CD4-positive, alpha-beta T cell treated with Interleukin-2 at 100 ng/mL for 4 hours (primary cell): ENCODE measurements at places on chromosomes 5 and 9.

DNA sequence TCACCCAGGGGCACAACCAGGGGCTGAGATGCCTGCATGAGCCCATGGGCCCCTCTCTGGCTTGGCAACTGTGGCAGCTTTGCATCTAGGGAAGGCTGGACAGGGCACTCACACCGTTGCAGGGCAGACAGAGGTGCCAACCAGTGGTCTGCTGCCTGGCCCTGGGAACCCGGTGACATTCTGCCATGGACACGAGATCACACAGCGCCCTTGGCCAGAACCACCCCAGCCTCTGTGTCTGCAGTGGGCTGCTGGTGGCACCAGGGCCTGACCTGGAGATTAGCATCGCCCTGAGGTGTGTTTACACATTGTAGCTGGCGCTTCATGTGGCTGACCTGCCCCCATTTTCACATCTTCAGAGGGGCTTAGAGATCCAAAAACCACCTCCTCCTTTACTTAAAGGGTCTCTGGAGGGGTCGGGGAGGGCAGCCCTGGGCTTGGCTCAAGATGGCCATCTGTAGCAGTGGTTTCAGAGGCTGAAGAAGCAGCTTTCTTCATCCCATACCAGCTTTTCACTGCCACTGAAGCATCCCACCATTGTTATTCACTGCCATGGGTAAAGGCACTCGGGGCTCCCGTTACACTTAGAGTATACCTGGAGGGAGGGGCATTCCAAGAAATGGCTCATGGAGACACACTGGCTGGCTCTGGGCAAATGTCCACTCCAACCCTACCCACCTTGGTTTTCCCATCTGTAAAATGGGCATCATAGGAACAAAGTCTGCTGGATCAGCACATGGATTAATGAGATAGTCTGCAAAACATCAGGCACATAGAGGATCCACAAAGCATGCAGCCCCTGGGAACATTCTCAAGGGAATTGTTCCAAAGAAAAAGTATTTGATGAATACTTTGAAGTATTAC, 11.4 kb downstream of the DCANP1 start:
- no peak for DNase-seq

- DNase-seq = no peak
These were observed 27.1 kb downstream of the CEP72 start for GRCh38 chr5:639253-639530.

GRCh38 chr5:67310740-67311139, 114.1 kb upstream of the CD180 start:
- no peak for DNase-seq

DNA sequence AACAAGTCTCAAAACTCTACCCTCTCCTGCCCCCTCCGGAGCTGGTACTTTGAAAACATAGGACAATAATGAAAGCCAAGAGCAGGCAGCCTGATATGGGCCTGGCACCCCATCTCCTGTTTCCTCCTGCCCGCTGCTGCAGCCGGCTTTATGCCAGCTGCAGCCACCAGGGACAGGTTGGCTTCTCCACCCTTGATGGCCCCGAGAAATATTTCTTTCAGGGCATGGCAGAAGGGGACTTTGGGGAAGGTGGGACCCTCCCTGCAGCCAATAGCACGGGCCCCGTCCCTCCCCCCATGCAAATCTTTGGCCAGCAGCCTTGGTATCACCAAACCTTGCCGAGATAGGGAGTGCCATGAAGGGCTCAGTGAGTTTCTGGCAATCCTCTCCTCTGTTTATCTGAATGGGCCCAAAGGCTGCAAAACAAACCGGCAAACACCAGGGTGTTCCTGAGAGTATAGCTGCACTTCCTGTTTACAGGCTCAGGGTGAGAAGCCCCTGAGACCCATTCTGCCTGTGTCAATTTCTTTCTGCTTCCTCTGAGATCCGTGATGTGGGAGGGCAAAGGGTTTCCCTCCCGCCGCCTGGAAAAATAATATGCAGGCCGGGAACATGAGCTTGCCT, 73.4 kb upstream of the BOD1 start:
- DNase-seq = no peak

DNA sequence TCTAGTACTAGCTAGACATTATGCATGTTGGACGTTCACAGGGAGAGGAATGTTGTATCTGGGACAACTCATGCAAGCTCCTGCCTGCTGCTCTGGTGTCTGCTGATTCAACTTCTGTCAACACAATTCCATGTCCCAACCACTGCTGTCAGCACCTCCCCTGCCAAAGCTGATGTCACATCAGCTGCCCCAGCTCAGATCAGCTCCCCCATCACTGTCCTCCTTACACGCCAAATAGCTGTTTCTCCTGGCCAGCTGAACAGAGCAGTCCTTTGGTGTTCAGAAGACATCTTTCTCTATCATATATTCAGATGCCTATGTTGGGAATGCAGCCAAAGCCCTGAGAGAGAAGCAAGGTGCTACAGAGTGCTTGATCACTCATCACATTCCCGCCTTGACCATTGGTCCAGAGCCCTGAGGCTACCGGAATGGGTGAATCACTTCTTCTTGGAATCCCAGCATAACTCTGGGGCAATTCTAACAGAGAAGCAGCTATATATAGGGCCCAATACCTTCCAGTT, 223.3 kb downstream of the SEC61B start:
- no peak for DNase-seq

DNA sequence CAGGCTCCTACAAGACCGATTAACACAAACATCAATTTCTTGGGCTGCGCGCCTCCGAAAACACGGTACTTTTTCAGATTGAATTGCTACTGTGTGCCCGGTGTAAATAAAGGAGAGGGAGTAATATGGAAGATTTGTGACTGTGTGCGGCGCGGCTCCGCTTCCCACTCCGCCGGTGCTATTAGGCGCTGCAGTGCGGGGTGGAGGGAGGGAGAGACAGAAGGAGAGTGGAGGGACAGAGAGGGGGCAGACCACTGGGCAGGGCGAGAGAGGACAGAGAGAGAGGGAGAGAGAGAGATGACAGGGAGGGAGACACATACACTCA, 24.7 kb upstream of the RNU6ATAC start:
- DNase-seq = no peak

GRCh38 chr9:132823370-132824145, 54.5 kb downstream of the AK8 start:
- DNase-seq = no peak

GRCh38 chr5:14767735-14768507, 103.4 kb downstream of the OTULIN start:
- DNase-seq = peak; percentile 31

GRCh38 chr5:61330341-61330844, 1.7 kb upstream of the ZSWIM6 start:
- DNase-seq = peak; percentile 15

DNA sequence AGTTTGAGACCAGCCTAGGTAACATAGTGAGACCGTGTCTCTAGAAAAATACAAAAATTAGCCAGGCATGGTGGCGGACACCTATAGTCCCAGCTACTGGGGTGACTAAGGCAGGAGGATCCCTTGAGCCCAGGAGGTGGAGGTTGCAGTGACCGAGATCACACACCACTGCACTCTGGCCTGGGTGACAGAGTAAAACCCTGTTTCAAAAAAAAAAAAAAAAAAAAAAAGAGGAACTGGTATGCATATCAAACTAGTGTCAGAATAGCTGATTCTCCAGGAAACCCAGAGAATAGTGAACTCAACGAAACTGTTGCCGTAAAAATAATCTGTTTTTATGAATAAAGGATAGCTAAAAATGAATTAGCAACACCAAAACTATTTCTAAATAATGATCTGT, 126.6 kb upstream of the BASP1 start:
- no peak for DNase-seq

DNA sequence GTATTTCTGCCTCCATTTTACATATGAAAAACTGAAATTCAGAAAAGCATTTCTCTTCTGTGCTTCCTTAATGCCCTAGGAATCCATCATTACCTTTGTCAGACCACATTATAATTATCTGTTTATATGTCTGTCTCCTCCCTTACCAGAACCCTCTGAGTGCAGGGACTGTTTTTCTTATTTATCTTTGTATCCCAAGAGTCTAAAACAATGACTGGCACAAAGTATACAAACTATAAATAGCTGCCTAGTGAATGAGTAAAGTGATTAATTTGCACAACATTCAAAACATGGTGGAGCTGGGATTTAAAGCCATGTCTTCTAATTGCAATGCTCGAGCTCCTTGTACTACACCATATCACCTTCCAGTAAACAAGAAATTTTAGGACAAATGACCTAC, 49.3 kb upstream of the HK3 start:
- no peak for DNase-seq

DNA sequence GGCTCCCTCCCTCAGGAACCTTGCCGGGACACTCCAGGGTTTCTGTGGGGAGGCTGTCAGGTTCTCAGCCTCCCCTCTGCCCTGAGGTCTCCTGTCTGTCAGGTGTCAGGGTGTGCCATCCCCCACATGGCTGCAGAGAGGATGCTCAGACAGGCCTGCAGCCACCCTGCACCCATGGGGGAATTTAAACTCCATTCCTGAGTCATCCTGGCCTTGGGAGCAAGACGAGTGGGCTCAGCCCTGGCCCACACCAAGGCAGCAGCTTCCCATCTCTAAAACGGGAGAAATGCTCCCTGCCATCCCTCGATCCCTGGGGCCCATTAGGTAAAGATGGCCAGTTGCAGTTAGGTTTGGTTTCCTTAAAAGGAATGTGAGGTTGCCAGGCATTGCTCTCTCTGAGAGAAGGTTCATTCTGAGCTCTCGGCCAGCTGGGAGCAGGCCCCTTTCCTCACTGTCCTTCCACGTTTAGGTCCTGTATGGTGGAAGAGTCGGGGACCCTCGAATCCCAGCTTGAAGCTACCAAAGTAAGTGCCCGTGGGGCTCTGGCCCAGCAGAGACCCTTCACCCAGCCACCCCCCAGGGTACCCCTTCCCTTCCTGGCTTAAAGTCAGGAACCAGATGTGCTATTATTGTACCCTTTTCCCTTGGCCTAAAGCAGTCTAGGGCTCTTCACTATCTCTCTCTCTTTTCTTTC, 26.6 kb downstream of the DYNC2I2 start:
- no peak for DNase-seq
